Cerebellum (tissue), 4 donors: ENCODE measurements at places on chromosomes 11 and 22.
A peak's percentile ranks its signal among the peaks of the same experiment; 100 is the strongest.

DNA sequence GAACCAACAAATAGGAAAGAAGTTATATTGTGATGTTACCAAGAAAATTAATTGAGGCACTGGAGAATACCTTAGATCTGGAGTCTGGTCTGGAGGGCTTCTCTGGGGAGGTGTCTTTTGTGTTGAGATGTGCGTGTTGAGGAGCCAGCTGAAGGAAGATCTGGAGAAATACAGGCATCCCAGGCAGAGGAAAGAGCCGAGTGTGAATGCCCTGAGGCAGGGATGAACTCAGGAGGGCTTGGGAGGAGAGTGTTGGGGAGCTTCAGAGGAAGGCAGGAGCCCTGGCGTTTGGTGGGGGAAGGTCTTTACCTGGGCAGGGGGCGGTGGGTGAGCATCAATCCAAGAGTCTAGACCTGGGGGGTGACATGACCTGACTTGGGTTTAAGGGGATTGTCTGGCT lies 13.1 kb downstream of the SYNGR1 start:
- no peak for DNase-seq

- no peak for DNase-seq
These were observed 35.3 kb downstream of the BRSK2 start for GRCh38 chr11:1425006-1425405.

- DNase-seq: peak; percentile 57
These were observed 607 bp upstream of the ZNF70 start for GRCh38 chr22:23751441-23751996.

DNA sequence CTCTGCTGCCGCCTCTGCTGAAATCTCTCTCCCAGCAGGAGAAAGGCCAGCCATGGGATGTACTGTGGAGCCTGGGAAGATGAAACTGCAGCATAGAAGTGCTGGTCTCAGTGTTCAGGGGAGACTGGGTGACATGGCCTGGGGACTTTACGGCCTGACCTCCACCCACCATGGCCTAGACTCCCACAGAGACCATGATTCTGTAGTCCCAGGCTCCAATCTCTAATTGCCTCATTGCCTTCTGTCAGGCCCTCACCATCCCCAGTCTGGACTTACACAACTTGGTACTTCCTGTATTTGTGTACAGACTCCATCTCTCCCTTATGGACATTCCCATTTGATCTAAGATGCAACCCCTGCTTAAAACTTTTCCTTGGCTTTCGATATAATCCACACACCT lies 43.1 kb downstream of the TRAF6 start:
- DNase-seq: no peak

GRCh38 chr11:124900464-124900863 lies 2.8 kb upstream of the ROBO4 start:
- DNase-seq: no peak

- no peak for DNase-seq
These were observed 34.8 kb downstream of the RAB39A start for GRCh38 chr11:107963091-107963490.

DNA sequence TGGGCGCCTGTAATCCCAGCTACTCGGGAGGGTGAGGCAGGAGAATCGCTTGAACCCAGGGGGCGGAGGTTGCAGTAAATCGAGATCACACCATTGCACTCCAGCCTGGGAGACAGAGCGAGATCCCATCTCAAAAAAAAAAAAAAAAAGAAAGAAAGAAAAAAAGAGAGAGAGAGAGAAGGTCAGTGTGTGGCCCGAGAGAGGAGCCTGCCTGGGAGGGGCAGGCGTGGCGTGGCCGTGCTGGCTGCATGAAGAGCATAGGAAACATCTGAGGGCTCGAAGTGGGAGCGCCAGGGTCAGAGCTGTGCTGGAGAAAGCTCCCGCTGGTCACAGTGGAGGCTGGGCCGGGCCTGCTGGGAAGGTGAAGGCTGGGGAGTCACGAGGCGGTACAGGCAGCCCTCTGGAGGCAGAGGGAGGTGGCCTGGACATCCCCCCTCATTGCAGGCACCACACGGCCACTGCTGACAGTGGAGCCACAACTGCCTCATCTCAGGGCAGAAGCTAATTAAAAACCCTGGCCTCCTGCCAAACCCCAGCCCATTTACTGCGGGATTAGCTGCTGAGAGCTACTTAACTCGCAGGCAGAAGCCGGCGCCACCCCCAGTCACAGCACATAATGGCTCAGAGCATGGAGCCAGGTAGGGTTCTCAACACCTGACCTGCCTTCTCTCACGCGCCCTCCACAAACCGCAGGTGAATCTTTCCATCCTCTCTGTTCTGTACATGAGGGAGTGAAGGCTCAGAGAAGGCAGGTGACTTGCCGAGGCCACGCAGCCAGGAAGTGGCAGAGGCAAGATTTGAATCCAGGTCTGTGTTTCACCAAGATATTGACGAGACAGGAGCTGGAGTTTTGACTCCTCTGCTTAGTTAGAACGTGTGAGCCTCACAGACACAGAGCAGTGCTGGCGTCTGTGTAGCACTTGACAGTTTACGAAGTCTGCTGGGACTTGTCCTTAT lies 32.6 kb downstream of the NFAM1 start:
- no peak for DNase-seq

DNA sequence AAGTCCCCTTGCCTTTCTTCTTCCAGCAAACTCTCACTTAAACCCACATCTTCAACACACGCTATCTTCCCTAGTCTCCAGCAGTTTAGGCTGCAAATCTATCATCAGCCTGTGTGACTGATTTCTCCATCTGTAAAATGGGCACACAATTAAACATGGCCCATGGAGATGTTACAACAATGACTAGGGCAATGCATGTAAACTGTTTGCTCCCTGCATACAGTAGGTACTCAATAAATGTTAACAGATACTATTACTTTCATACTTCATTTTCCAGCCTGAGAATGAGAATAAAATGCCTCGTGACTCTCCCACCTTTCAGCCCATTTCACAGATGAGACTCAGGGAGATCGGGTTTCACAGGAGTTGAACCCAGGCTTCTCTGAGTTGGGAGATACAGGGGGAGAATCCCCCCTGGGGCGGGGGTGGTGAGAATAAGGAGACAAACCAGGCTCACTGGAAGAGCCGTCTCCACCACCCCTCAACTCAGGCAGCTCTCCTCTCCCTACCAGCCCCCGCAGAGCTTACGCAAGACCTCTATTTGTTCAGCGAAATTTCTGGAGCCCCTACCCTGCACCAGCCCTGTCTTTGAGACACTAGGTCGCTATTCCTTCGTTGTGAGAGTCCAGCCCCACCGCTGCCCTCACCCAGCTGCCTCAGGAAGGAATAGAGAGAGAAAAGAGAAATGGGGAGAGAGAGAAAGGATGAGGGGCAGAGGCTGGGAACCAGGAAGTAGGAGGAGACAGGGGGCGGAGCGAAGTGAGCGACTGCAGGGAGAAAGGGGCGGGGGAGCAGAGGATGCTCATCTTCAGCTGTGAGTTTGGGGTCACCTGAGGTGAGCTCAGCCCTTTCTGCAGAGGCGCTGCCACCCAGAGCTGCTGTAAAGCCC lies 42.1 kb upstream of the KLHL35 start:
- no peak for DNase-seq

GRCh38 chr22:25718135-25718840 lies 23.7 kb upstream of the MYO18B start:
- DNase-seq: no peak

DNA sequence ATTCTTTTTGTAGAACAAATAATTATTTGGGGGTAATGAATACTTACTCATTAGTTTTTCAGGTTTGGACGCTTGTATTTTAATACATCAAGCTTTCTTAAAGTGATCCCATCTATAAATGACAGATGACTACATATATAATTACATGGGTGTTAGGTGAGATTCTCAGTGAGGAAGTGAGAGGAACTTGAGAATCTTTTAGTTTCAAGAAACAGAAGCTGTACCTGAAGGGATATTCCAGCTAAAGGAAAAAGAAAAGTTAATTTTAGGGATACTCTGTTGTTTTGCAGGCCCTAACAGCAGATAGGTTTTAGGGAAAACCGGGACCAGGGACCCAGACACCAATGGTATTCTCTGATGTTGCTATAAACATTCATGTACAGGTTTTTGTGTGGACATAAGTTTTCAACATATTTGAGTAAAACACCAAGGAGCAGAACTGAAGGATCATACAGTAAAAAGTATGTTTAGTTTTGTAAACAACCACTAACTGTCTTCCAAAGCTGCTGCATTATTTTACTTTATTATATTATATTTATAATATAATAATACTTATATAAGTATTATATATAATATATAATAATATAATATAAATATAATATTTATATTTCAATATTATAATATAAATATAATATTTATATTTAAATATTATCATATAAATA lies 24.1 kb upstream of the PHOX2A start:
- DNase-seq: no peak
